ENCODE measurements at places on chromosomes 1 and 21.

DNA sequence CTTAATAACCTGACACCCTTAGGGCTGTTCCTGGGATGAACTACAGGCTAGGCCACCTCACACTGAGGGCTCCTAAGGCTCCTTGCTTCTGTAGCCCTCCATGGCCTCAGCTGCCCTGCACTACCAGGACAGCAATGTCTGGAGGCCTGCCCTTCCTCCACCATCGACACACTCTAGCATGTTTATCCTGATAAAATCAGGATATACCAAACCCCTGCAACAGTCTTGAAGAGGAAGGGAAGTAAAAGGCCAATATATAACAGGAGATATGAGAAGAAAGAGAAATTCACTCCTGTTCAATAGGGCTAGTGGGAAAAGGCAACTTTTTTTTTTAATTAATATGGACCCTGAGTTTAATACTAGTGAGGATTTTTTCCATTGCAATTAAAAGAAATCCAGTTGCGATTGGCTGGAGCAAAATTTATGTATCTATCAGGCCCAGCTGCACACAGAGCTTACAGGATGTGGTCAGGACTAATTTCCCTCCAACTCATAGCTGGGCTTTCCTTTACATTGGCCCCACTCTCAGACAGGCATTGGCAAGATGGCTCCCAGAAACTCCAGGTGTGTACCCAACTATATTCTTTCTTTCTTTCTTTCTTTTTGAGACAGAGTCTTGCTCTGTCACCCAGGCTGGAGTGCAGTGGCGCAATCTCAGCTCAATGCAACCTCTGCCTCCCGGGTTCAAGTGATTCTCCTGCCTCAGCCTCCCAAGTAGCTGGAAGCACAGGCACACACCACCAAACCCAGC, 13.5 kb upstream of the ATP2B4 start:
- no peak for DNase-seq

DNA sequence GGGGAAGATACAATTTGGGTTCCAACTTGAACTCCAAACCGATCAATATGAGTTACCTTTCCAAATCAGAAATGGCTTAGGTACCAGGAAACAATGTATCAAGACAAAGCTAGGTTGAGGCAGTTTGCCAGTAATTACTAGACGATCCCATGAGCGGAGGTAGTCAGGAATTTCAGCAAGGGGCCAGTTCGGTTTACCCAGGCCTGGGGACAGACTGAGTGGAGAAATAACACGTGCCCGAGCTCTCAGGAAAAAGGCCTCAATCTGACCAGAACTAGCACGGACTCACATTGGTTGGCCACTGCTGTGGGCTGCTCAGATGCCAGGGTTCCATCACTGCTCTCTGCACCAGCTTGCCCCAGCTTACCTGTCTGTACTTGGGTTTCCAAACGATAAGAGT, 15.3 kb downstream of the CLSTN1 start:
- no peak for DNase-seq

DNA sequence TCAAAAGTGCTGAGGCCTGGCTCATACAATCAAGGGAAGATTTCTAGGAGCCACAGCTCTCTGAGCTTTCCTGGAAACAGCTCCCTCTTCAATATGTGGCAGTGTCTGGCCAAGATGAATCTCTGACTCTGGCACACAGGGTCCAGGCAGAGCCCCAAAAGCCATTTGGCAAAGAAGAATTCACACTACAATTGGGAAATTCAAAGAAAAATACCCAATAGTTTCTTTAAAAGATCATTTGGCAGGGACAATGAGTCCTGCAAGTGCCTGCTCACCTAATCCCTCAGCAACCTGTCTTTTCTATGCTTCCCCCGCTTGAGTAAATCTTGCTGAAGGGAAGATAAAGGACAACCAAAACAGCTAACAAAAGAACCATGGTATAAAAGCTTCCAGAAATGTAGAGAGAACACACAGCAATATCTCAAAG, 124.6 kb downstream of the TGFBR3 start:
- DNase-seq, result no peak

- no peak for DNase-seq
These were observed 50.9 kb upstream of the CNIH3 start for GRCh38 chr1:224565186-224565585.

DNA sequence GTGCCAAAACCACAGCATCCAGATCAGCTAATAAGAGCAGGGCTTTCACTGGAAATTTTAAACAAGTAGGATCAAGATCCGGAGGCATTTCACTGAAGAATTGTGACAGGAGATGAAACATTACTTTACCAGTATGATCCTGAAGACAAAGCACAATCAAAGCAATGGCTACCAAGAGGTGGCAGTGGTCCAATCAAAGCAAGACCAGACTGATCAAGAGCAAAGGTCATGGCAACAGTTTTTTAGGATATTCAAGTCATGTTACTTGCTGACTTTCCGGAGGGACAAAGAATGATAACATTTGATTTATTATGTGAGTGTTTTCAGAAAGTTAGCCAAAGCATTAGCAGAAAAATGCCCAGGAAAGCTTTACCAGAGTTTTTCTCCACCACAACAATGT, 8.2 kb downstream of the ZSWIM5 start:
- DNase-seq, result no peak

GRCh38 chr1:162924179-162924578, 63.2 kb upstream of the CCDC190 start:
- no peak for DNase-seq

- no peak for DNase-seq
These were observed 11.3 kb upstream of the UCK2 start for GRCh38 chr1:165816157-165816556.

GRCh38 chr1:172429331-172430127, 9.0 kb downstream of the C1orf105 start:
- peak; percentile 67 for DNase-seq

- no peak for DNase-seq
These were observed 1.0 kb downstream of the NTMT2 start for GRCh38 chr1:170146720-170147263.

- DNase-seq, result no peak
These were observed 7.1 kb upstream of the MAP1LC3C start for GRCh38 chr1:242005866-242006535.

GRCh38 chr1:29181413-29182225, at the start of gene SRSF4:
SRSF4 (minus strand) TSS chr1:29181900; CDS start chr1:29181752, 148 bp downstream.
- no peak for DNase-seq

DNA sequence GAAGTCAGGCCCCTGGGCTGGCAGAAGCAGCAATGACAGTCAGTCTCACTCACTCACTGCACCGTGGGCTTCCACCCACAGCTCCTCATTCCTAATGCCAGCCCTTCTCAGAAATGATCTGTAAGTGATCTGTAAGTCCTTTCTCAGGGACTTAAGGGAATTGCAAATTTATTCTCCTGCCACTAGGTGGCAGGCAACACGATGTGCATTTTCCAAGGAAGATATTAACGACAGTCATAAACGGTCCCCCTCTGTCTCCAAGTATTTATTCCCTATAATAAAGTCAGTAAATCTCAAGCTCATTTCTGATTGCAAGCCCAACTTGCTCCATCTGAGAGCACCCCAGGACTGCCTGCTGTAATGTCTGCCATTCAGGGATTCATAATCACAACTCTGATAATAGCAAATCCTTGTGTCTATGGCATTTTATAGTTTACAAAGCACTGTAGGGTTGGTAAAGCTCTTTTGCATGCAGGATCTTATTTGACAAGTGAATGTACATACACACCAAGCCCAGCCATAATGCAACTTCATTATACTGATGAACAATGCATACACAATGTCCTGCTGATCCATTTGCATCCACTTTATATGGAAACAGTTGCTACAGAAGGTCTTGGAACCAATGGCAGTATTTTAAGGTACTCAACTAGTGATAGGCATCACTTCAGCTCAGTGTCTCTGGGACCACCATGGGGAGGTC, 380.5 kb upstream of the CAMK1G start:
- no peak for DNase-seq

DNA sequence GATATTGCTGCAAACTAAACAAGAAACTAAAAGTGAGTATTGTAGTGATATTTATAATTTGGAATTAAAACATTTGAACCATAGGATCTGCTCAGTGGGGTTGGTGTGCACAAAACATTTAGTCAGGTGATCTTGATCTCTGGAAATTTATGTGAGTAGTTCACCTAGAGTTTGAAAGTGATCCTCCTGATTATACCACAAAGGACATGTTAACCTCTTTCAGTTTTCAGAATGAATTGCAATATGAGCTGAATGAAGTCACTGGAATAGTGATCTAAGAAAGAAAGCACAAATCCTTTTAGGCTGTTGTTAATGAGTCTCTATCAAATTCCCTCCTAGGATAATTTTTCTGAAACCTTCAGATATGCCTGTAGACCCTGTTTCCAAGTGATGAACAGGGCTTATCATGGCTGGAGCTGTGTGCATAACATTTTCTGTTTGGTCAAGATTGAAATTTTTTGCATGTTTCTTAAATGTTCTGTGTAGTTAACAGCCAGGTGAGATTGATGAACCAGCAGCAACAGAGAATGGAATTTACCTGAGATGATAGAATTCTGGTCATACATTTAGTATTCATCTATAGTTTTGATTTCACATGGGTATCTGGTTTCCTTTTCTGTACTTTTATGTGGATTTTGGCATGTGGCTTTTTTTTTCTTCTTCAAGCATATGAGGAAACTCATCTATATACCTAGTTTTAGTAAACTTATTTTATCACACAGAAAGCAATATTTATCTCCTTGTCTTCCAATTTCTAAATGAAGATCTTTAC, 25.5 kb downstream of the CDC14A start:
- DNase-seq, result no peak

DNA sequence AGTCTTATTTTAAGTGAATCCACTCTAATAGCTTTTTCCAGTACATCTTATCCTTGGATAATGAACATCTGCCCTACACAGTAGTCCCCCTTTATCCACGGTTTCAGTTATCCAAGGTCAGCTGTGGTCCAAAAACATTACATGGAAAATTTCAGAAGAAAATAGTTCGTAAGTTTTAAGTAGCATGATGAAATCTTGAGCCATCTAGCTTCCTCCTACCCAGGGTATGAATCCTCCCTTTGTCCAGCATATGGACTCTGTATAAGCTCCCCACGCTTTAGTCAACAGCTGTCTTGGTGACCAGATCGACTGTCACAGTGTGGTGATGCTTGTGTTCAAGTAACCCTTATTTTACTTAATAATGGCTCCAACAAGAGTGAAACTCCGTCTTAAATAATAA, 2.6 kb downstream of the GLRX2 start:
- no peak for DNase-seq

DNA sequence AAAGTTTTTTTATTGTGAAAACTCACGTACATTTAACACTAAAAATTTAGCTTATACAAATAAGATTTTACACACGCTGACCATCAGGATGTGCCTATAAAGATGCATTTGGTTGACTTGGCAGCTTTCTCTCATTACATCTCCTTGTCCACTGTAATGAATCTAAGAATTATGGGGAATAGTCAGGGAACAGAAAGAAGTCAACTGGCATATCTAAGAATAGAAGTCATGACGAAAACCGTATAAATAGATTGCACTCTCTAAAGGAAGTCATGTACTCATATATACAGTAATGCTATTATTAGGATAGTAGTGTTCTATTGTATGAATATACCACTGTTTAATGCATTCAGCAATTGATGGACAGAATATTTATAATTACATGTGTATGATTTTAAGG, 575.8 kb upstream of the B3GALT2 start:
- DNase-seq, result no peak

DNA sequence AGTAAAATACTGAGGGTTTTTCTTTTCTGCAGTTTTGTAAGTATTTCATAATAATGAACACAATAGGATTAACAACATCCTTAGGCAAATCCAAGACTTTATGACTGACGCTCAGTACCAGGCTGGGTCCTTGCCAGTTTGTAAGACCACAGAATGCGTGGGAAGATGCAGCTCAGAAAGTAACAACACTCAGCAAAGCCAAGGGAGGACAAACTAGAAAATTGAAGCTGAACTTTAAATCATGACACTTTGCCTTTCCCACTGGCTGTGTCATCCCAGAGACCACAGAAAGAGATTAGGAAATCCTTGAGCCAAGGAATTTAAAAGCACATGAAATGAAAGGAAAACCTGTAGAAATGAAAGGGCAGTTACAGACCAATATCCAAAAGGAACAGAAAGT, 426.3 kb upstream of the CHRM3 start:
- DNase-seq, result no peak

DNA sequence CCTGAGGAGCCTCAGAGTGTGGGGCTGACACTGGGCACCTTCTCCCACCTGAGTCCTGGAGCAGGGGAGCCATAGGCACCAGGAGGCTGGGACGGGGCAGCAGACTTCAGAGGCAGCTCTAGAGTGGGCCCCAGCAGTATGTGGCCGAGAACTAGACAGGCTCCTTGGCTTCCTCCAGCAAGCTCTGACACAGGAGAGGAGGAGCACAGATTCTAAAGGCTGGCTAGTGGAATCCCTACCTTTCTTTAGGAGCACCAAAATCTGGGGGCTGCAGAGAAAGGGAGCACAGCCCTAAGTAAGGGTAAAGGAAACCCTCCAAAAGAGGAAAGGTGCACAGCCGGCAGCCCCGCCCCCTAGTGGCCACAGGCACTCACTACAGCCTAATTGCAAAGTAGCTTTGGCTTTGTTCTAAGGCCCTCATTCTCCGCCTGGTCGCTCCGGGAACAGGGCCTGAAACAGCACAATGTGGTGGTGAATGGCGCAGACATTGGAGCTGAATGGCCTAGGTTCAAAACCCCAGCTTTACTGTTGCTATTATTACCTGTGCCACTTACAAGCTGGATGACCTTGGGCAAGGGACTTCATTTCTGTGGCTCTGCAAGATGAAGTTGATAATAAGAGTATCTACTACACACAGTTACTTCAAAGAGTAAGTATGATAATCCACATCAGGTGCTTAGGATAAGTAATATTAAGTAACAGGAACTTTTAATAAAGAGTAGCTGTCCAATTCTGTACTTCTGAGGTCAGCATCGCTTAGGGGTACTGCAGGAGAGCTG, 8.8 kb upstream of the GUCA2A start:
- DNase-seq, result no peak

- DNase-seq, result no peak
These were observed 65.6 kb downstream of the GRIK3 start for GRCh38 chr1:36968730-36969129.

DNA sequence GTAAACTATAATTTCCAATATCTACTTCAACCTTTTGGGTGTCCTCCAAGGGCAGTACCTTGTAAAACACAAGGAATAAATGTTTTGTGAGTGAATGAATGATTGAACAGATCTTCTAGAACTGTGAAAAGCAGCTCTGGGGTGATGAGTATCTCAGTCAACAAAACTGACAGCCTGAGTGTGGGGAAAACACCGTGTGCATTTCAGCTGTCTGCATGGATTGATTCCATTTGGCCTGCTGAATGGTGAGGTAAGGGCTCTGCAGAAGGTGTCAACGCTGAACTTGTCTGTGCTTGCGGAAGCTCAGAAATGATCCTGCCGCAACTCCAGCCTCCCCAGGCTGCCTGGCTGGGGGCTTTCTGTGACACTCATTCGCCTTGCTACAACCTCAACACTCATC, 7.4 kb upstream of the AGMAT start:
- no peak for DNase-seq

GRCh38 chr1:40414331-40414730, 35.9 kb upstream of the ZFP69B start:
- no peak for DNase-seq

- DNase-seq, result no peak
These were observed 30.0 kb downstream of the TENT5C start for GRCh38 chr1:117635805-117636204.

DNA sequence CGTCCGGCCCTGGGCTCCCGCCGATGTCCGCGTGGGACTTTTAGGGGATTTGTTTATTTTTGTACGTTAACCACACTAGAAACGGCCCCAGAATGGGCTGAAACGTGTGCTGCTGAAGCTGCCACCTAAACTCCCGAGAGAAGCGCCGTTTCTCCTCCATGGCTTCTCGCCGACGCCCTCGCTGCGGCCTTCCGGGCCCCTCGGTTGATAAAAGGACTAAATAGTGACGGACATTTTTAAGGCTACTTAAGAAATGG, 678 bp upstream of the PTTG1IP start:
- no peak for DNase-seq
